Hematopoietic multipotent progenitor cell treated with erythropoietin and hydrocortisone succinate and interleukin-3 and kit ligand, for 8 days (in vitro differentiated cells): ENCODE measurements at places on chromosomes 12 and 14.

DNA sequence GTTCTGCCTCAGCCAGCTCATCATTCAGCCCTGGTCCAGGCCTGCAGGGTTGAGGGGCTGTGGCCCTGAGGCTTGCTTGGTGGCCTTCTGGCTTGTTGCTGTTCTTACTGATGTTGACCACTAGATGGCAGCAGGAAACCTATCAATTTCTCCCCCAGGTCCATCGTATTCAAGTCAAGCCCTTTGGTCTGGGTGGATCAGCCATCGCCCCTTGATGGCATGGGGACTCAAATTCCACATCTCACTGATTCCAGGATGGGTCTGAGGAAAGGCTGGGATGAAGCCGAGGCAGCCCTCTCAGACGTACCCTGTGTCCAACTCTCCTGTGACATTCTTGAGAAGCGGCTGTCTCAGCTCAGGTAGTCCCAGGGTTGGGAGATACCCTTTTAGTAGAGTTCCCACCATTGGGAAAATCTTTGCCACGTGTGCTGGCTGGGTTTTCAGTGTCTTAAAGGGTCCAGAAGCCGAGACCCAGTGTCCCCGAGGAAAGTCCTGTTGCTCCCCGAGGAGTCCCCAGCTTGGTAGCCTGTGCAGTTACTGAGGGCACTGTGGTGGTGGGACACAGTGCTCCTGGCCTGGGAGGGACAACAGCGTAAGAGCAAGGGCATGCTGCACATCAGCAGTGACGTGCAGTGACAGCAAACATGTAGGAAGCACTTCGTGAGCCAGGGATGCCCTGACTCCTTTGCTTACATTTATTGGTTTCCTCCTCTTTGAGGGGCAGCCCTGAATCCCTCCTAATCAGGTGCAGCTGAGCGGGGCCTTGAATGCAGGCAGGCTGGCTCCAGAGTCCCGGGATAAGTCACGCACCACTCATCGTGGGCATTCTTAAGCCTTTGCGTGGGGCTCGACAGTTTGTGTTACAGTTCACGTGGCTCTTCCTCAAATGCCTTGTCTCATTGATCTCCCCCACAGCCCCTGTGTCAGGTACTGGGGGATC is 58.6 kb downstream of the TSPAN9 start:
- peak; percentile 74 for DNase-seq

DNA sequence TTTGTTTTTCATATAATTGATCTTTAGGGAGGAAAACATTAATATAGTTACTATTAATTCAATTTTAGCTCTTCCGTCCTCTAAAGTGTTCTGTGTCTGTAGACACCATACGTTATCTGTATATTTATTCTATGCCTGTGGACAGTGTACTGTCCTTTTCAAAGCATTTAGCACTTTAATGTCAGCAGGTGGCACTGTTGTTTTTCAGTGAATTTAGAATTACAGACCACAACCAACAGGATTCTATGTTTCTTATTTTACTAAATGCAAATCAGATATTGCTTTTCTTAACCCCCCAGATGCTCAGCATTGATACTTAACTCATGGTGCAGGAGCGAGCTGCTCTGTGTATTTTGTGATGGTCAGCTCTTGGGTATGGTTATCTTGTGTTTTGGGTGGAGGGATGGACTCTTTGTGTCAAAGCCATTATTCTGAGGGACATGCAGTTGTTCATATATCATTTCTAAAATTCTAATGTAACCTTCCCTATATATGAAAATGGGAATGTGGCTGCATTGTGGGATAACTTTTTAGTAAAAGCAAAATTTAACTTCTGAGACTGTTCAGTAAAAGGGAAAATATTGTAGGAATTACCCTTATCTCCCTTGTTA is 65.2 kb downstream of the PAPOLA start:
- peak; percentile 61 for DNase-seq

DNA sequence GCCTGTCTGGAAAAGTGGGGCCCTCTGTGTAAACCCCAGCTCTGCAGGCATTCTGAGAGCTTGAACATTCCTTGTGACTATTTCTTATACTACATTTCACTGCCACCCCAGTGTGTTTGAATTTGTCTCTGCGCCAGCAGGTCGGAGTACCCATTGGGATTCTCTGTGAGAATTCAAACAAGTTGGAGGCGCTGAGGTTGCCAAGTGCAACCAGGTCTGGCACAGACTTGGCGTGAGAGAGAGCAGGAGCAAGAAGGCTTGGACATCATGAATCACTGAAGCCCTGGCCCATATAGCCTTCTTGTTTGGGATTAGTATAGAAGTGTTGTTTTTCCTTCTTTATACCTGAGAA is 33.0 kb upstream of the ATP2A2 start:
- DNase-seq: no peak

GRCh38 chr12:45227316-45228067 is 11.6 kb downstream of the ANO6 start:
- peak; percentile 88 for DNase-seq

GRCh38 chr14:76584271-76584702 is 177.0 kb upstream of the VASH1 start:
- no peak for DNase-seq

DNA sequence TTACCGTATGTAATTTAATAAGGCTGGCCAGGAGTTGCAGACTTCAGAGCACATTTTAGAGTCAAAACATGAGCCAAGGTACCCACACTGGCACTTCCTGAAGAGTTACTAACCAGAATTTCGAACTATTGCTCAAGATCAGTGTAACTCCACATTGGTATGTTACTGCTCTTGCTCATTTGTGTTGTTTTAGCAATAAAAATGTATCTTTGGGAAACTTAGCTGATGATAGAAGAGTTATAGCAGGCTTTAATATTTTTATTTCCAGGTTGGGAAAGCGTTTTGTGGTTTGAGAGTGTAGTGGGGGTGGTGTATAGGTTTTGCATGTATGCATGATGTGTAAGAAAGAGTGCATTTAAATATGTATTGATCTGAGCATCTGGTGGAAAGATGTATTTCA is 96.6 kb downstream of the SCN8A start:
- no peak for DNase-seq

- no peak for DNase-seq
These were observed 10.7 kb downstream of the DHRS2 start for GRCh38 chr14:23646648-23647549.

DNA sequence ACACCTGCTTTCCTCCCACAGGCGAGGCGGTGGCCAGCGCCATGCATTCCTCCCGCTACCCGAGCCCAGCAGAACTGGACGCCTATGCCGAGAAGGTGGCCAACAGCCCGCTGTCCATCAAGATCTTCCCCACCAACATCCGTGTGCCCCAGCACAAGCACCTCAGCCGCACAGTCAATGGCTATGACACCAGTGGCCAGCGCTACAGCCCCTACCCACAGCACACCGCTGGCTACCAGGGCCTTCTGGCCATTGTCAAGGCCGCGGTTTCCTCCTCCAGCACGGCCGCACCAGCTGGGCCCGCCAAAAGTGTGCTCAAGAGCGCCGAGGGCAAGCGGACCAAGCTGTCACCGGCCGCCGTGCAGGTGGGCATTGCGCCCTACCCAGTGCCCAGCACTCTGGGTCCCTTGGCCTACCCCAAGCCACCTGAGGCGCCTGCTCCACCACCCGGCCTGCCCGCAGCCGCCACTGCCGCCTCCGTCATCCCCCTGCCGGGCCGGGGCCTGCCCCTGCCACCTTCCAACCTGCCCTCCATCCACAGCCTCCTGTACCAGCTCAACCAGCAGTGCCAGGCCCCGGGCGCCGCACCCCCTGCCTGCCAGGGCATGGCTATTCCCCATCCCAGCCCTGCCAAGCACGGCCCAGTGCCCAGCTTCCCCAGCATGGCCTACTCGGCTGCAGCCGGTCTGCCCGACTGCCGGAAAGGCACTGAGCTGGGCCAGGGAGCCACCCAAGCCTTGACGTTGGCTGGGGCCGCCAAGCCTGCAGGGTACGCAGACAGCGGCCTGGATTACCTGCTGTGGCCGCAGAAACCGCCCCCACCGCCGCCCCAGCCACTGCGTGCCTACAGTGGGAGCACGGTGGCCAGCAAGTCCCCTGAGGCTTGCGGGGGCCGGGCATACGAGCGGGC is 54.6 kb downstream of the FAM222A start:
- DNase-seq: no peak

DNA sequence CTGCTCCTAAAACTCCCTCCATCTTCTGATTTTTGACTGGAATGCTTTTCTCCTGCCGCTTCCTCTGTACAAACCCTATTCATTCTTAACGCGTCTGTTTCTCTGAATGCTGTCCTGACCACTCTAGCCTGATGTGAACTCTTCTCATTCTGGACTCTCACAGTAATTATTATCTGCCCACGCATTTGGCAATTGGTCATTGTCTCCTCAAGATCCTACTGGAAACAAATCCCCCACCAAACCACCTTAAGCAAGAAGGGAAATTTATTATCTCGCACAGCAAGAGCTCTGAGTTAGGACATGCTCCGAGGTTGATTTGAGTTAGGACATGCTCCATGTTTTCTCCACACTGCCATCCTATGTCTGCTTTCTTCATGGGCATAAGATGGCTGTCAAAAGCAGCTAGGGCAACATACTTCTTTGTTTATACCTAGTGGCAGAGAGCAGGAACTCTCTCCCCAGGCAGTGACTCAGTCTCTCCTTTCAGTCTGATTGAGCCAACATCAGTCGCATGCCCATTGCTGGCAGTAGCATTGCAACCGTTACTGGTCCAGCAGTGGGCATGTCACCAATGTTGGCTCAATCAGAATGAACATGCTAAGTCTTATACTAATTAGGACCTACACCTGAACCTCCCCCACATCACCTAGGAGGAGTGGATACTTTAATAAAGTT is 102.2 kb downstream of the SSPN start:
- DNase-seq: no peak

- DNase-seq: no peak
These were observed 912.4 kb upstream of the ATXN7L3B start for GRCh38 chr12:73625226-73625625.

DNA sequence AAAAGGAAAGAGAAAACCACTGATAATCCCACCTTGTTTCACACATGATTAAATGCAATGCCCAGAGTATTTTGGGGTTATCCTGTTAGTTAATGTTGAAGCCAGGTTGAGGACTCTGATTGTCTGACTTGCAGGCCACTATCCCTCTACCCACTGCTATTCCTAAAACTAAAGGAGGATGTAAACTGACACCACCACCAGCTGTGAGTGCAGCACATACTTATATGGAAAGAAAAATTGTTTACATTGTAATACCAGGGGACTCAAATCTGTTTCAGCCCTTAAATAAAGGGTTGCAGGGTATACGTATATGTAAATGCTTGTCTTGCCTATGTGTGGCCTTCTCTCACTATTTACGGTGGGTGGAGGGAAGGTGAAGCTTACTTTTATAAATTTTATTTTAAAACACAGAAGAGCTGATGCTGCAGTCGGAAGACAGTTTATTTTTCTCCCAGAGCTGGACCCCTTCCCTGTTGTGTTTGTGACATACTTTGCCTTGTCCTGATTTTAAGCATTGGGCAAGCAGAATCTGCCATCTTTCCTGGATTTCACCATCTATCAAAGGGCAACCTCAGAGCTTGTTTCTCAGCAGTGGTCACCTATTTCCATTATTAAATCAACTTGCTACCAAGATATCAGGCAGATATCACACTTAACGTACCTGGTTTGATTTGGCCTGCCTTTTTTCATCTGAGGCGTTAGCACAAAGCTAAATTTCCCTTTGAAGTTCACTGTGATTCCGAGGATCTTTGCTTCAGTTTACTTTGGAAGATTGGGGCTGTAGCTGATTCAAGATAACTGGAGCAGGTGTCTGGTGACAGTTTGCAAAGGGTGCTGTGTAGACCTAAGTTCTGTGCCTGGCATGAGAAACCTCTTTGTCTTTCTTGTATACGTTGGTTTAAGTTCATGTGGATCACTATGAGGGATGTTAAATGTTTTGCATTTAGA is 25.2 kb downstream of the DAAM1 start:
- DNase-seq: no peak

DNA sequence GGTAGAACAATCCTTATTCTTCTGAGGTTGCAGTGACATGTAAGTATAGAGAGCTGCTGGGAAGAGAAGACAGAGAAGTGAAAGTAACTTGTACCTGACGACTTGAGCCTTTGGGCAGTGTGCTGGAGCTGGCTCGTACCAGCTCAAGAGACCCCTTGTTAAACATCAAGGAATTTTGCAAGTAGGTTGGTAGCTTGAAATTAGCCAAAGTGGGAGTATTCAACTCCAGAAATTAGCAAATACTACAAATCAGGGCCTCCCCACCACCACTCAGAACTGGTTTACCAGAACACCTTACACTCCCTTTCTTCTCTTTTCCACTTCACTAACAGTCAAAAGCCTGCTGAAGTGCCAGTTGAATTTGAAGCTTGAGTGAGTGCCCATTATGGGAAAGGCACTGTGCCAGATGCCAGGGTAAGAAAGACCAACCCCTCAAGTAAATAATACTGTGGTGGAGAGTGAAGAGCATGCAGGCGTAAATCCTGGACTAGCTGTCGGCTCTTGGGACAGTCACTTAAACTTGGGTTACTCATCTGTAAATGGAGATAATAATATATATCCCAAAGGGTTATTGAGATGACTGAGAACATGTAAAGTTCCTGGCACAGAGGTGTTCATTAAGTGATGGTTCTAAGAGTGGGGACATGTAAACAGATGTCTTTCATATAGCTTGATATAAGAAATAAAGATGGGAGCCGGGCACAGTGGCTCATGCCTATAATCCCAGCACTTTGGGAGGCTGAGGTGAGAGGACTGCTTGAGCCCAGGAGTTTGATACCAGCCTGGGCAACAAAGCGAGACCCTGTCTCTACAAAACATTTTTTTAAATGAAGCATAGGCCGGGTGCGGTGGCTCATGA is 27.0 kb upstream of the EID3 start:
- DNase-seq: no peak

- no peak for DNase-seq
These were observed 89.4 kb upstream of the GARIN6 start for GRCh38 chr12:99558109-99558508.

DNA sequence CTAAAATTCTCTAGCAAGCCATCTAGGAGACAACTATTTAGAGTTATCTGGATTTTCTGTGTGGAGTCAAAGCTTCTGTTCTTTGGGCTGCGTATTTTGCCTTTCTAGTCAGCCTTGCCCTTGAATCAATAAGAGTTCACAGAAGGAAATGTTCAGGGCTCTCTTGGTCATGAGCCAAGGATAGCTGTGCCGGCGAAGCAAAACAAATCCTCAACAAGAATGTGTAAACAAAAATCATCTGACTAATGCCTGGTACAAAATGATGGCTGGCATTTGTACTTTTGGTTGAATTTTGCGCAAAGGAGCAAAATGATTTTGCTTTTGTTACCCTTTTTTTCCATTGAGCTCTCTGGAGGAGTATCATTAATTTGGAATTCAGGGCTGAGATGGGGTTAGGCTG is 171.1 kb downstream of the DACT1 start:
- DNase-seq: no peak

GRCh38 chr12:19242581-19242980 is 113.0 kb downstream of the PLEKHA5 start:
- no peak for DNase-seq
